Body of pancreas (tissue), 4 donors: ENCODE measurements at places on chromosomes 2 and 18.

DNA sequence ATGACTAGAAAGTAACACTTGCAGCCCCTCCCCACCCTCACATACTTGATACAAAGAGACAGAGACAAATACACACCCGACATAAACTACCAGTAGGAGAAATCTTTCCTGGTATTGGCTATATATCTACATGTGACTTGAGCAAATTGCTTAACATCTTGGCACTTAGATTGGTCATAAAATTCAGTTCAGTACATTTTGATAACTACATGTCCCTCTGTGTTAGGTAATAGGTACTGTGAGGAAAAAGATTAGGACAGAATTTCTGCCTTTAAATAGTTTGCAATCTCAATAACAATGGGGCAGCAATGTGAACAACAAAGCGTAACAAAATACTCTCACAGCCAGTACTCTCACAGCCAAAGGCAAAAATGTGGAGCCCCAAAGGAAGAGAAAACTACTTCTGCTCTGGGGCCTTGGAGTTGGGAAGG is 670.0 kb upstream of the ACVR2A start:
- no peak for DNase-seq

DNA sequence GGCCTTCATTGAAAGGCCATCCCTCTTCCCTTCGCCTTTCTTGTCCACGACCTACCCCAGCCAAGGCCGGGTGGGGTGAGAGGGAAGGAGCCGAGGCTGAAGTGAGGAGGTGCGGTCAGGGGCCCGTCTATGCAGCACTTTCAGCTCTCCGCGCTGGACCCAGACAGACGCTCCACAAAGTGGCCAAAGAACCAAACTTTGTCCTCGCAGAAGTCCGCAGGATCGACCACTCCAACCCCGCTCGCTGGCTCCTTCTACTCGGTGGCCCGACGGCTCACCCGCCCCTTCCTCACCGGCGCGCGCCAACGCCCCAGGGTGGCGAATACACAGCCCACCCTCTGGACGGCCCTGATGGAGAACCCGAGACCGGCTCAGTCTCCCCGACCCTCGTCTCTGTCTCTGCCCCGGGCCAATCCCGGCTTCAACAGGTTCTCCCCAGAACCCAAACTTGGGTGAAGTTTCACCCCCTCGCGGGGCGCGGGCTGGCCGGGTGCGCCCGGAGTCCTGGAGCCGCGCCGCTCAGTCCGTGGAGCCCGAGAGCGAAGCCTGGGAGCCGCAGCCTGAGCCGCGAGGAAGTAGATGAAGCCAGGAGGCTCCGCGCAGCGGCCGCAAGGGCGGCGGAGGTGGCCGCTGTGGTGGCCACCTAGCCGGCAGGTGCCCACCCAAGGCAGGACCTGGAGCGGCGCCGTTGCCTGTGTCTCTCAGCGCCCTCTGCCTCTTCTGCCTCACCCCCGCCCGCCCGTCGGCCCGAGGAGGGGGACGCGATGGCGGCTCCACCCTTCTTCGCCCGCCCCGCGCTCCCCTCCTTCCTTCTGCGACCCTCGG is 26.7 kb upstream of the ALPP start:
- no peak for DNase-seq

DNA sequence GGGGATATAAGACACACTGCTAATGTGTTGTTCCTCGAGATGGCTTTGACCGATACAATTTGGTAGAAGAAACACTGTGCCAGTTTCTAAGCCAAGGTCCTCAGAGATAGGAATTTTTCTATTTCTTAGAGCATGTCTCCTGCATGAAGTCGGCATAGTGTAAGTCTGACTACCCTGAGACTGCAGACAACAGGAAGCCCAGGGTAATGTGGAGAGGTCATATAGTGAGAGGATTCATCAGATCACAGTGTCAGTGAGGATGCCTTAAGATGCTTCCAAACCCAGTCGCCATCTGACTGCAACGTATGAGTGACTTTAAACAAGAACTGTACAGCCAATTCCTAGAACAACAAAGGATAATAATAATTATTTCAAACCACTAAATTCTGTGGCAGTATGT is 818.3 kb upstream of the GYPC start:
- no peak for DNase-seq

- no peak for DNase-seq
Measured at GRCh38 chr2:63040586-63040985, 10.0 kb upstream of the OTX1 start.

DNA sequence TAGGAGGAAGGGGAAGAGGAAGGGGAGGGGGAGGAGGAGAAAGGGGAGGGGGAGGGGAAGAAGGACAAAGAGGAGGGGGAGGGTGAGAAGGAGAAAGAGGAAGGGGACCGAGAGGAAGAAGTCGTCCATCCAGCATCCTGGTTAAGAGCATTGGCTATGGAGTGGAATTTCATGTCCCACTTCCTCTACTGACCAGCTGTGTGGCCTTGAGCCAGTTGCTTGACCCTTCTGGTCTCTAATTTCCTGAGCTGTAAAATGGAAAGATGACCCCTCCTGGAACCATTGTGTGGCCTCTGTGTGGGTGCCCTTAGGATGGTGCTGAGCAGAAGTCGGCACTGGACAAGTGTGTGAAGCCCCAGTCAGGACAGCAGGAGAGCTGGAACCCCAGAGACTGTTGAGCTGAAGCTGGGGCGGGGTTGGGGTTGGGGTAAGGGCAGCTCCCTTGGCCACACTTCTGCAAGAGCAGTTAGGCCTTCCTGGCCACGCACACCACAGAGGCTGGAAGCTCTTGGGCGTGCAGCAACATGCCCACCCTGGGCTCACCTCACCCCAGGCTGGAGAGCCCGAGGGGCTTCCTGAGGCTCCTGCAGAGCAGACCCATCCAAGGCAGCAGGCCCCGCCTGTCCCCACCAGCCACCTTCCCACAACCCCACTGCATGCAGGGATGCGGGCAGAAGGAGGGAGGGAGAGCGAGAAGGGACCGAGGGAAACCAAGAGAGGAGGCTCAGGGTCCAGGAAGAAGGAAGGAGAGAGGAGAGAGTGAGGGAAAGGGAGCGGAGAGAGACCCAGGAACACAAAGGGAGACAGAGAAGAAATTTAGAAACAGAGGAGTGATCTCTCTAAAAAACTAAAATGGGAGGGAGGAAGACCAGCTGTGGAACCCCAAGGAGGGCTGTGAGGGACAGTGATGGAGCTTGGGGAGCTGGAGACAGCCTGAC is 16.2 kb downstream of the ADRA2B start:
- peak; percentile 1 for DNase-seq

GRCh38 chr2:170002096-170002495 is 174.8 kb downstream of the UBR3 start:
- no peak for DNase-seq

DNA sequence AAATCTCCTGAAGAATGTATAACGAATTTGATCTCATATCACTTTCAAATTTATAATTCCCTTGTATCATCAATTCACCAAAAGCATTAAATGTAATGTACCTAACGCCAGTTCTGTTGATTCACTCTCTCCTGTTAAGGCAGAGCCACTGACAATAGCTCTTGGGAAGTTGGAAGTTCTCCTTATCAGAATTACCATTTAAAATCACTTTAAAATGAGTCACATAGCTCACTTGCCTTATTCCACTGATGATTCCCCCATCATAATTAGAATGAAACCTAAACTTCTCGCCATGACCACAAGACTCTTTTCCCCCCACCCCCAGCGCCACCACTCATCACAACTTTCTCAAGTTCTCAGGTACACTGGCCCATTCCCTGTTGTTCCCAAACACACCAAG is 117.1 kb downstream of the PID1 start:
- no peak for DNase-seq

GRCh38 chr2:180222644-180223043 is 215.5 kb upstream of the CWC22 start:
- DNase-seq, result no peak

DNA sequence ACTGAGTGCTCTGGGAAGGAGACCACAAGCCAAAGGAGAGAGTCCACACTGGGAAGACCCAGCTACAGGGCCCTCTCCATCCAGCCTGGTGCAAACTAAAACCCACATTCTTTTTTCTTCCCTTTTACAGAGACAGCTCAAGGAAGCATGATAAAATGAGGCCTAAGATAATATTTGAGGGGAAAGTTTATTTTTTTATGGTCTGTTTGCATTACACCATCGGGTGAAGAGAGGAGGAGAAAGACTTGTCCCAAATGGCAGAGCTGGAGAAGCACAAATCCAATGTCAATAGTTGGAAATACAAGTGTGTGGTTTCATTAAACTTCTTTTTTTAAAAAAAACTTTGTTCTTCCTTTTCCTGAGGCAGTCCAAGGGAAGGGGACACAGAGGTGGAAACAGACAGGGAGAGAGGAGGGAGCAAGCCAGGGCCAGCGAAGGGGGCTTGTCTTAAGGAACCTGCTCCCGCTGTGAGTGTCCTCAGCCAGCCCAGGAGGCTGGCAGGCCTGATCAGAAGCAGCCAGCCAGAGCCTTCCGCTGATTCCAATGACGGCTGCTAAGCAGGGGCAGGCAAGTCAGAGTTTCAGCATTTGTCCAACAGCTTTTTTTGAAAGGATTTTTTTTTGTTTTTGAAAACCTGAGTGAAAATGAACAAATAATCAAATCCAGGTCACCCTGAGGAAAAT is 203.8 kb upstream of the SIX2 start:
- DNase-seq, result no peak

- no peak for DNase-seq
Measured at GRCh38 chr2:237701033-237701858, 73.9 kb downstream of the LRRFIP1 start.

GRCh38 chr2:103810875-103811274 is 1043.0 kb upstream of the POU3F3 start:
- DNase-seq, result no peak

- DNase-seq, result no peak
Measured at GRCh38 chr2:106596844-106597243, 109.7 kb downstream of the CD8B2 start.
